ENCODE measurements at places on chromosomes 2 and 18.

DNA sequence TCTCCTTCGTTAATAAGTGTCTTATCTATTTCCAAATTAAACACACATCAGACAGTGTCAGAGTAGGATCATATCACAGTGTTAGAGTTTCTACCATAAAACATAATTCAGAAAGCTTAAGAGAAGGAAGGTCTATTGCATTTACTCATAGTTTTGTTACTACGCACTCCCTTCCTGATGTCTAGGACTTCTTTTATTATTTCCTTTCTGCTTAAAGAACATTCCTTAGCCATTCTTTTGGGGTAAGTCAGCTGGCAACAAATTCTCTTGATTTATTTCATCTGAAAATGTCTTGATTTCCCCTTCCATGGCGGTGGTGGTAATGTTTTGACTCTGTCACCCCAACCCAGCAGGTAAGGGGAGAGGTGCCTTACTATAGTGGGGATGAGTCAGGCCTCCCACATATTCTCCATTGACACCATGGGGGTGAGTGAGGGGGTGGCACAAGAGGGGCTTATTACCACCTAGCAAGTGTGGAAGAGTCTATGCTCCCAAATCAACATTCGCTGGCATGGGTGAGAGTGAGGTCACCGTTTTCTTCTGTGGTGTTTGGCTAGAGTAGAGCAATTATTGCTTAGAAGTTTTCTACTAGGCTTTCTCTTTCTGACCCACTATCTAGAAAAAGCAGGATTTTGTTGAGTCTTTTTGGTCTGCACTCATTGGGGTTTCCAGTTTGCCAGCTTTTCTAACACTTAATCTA is 29.9 kb downstream of the ABCB11 start:
- peak; percentile 64 for DNase-seq

DNA sequence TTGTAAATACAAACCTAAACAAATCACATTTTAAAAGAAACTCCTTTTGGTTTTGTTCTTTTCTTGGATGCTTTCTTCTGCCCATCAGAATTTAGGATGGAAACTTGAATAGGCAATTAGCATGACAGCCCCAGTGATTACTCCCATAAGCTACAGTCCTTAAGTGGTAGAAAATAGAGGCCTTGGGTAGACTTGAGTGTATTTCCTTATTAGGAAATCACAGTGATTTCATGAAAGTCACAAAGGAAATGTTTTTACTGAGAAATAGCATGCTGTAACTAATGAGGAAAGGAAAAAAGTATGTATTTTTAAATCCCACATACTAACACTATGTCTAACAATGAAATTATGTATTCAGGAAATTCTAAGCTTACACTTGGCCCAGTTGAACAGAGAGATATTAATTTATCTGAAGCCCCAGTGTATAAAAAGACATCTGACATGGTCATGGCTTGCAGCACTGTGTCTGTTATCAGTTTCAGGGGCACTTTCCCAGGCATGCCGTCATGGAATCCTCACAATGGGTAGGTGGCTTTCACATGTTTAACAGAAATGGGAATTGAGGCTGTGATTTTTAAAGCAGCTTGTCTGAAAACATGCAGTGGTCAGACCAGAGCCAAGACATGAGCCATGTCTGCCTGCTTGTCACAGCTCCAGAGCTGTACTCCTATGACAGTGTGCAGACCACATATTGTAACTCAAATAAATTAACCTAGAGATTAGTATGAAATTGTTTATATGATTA is 79.7 kb upstream of the TRIB2 start:
- peak; percentile 72 for DNase-seq

GRCh38 chr2:130890941-130891669 is 54.4 kb downstream of the ARHGEF4 start:
- no peak for DNase-seq

DNA sequence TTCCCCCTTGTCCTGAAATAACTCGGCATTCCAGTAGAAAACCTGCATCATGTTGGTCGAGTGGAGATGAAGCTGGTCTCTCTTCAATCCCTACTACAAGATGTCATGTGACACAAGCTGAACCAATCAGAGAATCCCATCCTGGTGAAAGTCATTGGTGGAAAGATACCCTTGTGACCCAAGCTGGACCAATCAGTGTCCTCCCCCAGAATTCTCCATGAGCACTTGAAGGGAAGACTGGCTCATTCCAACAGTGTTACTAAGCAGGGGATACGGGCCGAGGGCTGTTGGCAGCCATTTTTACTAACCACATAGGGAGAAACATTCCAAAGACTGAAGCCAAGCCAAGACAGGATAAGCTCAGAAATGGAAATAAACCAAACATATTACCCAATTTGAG is 298.3 kb downstream of the ICOS start:
- DNase-seq: peak; percentile 49

- peak; percentile 9 for DNase-seq
Measured at GRCh38 chr2:196566961-196567666, 72.4 kb upstream of the CCDC150 start.

DNA sequence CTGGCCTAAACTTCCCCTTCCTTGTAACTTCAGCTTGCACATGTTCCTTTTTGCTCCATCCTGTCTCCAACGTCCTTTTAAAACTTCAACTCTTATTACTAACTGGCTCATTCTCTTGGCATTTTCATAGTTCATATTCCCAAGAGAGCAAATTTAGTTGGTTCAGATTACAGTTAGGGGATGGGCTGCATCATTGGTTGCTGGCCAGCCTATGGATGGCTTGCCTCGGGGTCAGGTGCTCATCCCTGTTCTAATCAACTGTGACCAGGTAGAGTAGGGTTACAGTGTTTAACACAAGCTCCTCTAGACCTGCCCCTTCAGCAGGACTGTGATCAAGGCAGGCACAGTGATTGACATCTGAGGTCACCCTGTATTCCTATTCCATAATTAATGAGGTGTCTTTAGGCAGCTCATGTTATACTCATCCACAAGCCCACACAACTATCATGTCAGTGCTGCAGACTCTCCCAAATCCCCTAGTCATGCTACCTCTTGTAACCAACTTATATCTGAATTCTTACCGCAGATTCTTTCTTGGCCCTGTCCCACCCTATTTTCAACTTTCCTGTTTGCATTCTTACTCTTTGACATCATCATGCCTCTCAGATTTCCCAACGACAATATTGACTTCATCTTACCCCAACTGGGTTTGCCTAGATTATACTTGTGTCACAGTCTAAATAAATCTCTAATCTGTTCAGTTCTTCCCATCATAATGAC is 293.3 kb downstream of the MTX2 start:
- peak; percentile 43 for DNase-seq

DNA sequence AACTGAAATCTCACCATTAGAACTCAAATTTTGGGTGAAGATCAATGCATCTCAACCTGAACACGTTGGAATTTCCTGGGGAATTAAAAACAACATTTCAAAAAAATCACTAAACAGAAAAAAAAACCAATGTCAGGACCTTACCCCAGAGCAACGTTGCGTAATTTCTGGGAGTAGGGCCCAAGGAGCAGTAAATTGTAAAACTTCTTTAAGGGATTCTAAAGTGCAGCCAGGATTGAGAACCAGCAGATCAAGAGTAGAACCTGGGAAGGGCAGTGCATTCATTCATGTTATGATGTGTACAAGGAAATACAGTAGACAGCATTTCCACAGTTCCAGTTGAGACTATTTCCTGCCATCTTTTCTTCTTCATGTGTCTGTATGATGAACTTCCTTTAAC is 56.9 kb downstream of the RHBDD1 start:
- peak; percentile 70 for DNase-seq

DNA sequence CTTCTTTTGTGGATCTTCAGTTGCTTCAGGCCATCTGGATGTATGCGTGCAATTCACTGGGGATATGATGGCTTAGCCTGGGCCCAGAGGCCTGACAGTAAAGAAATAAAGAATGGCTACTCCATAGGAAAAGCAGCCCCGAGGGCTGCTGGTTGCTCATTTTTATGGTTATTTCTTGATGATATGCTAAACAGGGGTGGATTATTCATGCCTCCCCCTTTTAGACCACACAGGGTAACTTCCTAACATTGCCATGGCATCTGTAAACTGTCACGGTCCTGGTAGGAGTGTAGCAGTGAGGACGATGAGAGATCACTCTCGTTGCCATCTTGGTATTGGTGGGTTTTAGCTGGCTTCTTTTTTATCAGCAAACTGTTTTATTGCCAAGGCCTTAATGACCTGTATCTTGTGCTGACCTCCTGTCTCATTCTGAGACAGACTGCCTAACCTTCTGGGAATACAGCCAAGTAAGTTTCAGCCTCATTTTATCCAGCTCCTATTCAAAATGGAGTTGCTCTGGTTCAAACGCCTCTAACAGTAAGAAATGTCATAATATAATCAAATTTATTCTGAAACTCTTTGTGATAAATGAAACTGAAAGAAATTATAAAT is 60.5 kb downstream of the DSEL start:
- no peak for DNase-seq

DNA sequence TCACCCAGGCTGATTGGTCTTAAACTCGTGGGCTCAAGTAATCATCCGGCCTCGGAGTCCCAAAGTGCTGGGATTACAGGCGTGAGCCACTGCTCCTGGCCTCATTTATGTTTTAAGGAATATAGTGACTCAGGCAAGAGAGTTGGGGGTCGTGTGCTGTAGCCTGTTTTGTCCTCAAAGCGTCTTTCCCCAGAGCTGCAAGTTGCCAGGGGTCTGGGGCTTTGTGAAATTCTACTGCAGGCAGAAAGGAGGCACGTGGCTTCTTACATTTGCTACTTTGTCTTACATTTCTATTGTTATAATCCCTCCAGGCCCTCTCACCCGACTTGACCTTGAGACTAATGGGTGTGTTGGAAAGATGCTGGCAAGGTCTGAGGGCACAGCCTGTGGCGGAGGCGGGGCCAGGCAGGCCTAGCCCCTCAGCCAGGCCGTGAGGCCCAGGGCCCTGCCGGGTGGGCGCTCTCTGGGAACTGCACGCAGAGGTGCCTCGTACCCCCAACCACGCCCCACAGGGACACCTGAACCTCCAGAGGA is 85.8 kb upstream of the NDUFV2 start:
- no peak for DNase-seq

GRCh38 chr2:21759819-21760218 is 636.1 kb downstream of the TDRD15 start:
- DNase-seq: no peak

DNA sequence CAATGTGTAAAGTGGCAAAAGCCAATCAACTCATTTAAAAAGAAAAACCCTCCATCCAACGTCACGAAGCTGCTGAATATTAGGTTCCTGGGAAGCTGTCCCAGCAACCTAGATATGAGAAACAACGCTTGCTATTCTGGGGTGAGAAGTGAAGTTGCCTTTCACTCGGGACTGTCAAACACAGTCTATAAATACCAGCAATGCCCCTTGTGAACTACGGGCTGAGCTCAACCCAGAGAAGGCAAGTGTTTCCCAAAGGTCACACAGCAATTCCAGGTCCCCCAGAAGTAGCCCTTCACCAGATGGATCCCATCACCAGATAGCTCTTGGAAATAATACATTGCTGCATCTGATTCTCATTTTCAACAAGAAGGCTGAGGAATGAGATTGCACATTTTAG is 67.9 kb downstream of the BCL11A start:
- DNase-seq: no peak

- DNase-seq: no peak
Measured at GRCh38 chr2:142741764-142742269, 135.6 kb upstream of the KYNU start.

DNA sequence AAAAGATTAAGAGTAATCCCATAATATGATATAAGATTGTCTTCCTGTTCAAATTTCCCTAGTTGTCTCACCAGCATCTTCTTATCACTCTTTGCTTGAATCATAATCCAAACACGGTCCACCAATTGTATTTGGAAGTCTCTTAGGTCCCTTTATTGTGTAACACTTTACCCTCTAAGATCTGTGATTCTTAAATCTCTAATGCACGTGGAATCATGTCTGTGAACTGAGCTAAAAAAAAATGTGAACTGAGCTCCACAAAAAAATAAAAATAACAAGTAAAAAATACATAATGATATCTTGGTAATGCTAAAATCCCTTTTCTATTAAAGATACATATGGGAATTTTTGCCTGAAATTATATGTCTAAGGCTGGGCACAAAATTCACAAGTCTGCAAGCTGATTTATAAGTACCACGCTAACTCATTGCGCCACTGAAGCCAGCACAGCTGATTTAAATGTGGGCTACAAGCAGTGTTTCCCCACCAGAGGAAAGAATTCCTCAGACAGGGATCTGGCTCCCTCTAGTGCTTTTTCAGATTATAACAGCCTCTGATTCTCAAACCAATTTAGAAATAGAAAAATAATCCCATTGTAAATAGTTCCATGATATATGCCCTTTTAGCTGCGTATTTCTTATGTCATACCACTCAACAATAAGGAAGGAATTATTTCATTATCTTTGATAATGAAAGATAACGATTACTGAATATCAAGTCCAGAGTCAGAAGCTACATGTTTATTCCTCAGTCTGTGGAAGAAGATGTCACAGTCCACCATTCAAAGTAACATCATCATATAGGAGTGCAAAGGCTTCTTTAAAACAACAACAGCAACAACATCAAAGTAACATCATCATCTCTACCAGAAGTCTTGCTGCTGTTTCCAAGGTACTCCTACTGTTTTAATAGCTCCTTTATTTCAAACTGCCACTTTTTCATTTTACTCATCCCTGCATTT is 22.9 kb downstream of the RBM43 start:
- DNase-seq: peak; percentile 81

GRCh38 chr2:12642859-12643258 is 73.9 kb upstream of the TRIB2 start:
- DNase-seq: no peak

DNA sequence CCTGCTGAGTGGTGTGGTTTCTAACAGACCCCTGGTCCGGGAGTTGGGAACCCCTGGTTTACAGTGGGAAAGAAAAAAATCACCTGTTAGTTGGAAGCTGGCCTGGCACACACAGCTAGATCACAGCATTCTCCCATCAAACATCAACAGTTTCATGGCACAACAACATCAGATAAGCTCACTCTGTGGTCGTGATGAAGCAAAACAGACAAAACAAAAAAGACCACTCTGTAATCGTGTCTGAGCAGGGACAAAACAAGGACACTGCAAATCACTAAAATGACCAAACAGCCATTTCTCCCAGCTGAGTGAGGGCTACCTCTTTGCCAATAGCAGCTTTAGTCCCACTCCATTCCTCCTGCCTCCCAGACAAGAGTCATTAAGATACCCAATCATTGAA is 9.0 kb upstream of the IMPACT start:
- no peak for DNase-seq

DNA sequence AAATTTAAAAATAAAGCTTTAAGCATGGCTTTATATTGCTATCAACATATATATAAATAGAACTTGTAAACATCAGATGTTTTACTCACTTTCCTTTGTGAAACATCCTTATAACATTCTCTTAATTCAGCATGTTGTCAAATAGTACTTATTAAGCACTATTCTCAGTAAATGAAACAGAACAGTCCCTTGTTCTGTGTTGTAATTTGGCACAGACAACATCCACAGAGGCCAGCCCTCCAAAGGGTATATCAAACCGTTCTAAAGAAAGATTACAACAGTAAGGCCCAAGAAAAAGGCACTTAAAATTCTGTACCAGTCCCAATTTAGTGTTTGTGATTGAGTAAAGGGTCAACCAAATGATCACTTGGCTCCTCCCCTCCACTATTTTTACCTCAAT is 46.0 kb downstream of the GAREM1 start:
- DNase-seq: no peak
